ENCODE measurements at places on chromosomes 6 and 20. TPM values are rescaled to one million over a fixed set of nuclear protein-coding genes. Genes with fewer than 3 reads are reported as not detected.

The OLIG3 gene
- not detected for total RNA-seq

DNA sequence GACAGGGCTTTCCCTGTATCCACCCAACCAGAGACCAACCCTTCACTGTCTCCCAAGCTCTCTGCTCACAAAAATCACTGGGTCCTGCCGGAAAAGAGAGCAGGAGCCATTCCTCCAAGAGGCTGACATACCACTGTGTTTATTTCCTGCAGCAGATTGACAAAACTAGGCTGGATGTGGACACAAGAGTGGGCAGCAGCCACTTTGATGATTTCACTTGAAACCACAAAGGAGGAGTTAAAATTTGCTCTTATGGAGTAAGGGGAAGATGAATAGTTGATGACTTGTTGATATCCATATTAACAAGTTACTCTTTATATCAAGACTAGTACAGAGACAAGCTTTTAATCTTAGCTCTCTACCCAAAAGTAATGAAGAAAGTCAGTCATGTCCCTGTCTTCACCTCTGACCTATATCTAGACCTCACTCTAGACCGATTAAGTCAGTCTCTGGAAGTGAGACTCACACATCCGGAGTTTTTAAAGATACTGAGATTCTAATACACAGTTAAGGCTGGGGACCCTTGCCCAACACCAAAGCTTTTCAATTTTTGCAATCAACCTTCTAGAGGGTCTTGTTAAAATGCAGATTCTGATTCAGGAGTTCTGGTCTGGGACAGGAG lies 73.8 kb downstream of the SCML4 start:
- DNase-seq = no peak
- no peaks in the 10 kb centered on the region for H3K27me3 ChIP-seq
- H3K27ac ChIP-seq = no peak overlapping the region
- peaks cover 31% of the 10 kb centered on the region for H3K4me1 ChIP-seq

DNA sequence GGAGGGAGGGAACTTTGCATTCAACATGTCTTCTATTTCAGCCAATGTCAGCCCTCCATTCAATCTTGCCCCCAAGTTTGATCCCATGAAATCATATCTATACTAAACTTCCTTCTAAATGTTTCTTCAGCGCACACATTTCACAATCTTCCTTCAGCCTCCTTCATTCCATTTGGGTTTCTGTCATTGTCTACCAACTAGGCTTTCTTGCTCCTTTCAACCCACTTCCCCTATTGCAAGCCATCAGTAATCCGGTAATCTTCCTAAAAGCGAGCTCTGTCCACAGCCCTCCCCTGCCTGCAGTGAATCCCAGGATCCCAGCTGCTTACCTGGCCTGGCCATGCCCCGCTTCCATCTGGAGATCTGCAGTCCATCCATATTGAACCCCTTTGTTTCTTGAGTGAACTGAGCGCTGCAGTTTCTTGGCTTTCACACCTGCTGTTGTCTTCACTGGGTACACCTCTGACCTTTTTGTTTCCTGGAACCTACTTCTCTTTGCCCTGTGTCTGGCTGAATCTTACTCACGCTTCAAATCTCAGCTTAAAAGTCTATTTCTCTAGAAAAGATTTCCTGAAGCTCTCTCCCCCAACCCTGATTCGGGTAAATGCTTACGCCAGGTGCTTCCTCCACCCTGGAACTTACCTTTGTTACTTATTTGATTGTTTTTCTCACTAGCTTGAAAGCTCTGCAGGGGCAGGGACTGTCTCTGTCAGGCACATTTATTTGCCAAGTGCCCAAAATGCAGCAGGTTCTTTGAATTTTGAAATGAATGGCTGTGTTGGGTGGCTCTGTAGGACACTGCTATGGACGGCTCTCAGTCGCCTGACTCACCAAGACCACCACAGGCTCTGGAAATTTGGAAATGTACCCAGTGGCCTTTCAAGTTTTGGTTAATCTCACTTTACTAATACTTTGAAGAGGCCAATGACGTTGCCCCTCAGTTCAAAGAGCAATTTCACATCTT lies 50.3 kb downstream of the ADTRP start:
- H3K27ac ChIP-seq = peak overlapping the region; percentile 54
- no peaks in the 10 kb centered on the region for H3K27me3 ChIP-seq

- no peaks in the 10 kb centered on the region for H3K36me3 ChIP-seq
- H3K4me1 ChIP-seq = no peaks in the 10 kb centered on the region
- H3K27ac ChIP-seq = no peak overlapping the region
- H3K27me3 ChIP-seq = no peaks in the 10 kb centered on the region
Observed at GRCh38 chr20:23680146-23680545, 8.7 kb downstream of the CST4 start.

- H3K36me3 ChIP-seq = peaks cover 62% of the 10 kb centered on the region
- DNase-seq = no peak
- H3K4me3 ChIP-seq = no peak overlapping the region
Observed at GRCh38 chr6:144435602-144436426, 150.7 kb downstream of the UTRN start.

GRCh38 chr20:6888736-6889395 lies 121.4 kb downstream of the BMP2 start:
- no peaks in the 10 kb centered on the region for H3K4me1 ChIP-seq
- no peaks in the 10 kb centered on the region for H3K36me3 ChIP-seq
- H3K27ac ChIP-seq = no peak overlapping the region
- DNase-seq = no peak
- no peaks in the 10 kb centered on the region for H3K27me3 ChIP-seq

DNA sequence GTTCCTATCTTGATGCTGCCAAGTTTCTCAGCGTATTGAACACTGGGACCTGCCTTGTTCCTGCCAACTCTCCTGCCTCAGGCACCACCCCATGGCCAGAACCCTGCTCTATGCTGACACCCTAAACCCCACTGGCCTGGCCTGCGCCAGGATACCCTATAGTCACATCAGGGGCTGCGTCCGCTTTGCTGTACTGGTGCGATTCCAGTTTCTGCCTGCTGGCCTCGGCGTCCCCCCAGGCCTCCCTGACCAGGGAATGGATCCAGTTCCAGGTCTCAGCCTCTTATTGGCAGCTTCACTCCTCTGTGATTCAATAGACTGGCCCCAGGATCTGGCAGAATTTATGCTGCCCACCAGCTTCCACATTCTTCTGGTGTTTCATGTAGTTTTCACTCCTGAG lies 55.0 kb downstream of the GPR6 start:
- H3K27ac ChIP-seq = no peak overlapping the region
- DNase-seq = no peak
- no peaks in the 10 kb centered on the region for H3K27me3 ChIP-seq
- no peak overlapping the region for H3K4me3 ChIP-seq
- no peaks in the 10 kb centered on the region for H3K36me3 ChIP-seq

- H3K4me3 ChIP-seq = no peak overlapping the region
- DNase-seq = peak; percentile 2
- H3K27me3 ChIP-seq = no peaks in the 10 kb centered on the region
- no peak overlapping the region for H3K27ac ChIP-seq
Observed at GRCh38 chr6:108781419-108782100, 66.7 kb upstream of the ARMC2 start.

DNA sequence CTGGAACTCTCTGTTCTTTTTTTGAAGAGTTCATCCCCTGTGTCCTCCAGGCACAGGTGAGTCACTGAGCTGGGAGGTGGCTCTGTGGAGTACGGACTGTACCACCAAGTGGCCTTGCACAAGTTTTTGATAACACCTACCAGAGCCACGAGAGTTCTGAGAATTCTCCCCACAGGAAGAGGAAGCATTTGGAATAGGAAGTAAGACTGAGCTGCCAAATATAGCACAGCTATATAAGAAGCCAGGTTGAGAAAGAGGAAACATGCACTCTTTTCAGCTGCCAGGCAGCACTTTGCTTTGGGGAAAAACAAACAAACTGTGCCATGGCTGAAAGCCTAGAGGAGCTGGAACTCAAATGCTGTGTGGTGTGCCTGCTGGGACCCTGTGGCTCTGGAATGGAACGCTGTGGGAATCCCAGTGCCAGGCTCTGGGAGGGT lies 70.8 kb upstream of the RIPOR2 start:
- peak; percentile 30 for DNase-seq
- H3K4me1 ChIP-seq = peaks cover 73% of the 10 kb centered on the region
- no peaks in the 10 kb centered on the region for H3K27me3 ChIP-seq
- no peak overlapping the region for H3K4me3 ChIP-seq
- peak overlapping the region; percentile 58 for H3K27ac ChIP-seq
- peaks cover 11% of the 10 kb centered on the region for H3K36me3 ChIP-seq

DNA sequence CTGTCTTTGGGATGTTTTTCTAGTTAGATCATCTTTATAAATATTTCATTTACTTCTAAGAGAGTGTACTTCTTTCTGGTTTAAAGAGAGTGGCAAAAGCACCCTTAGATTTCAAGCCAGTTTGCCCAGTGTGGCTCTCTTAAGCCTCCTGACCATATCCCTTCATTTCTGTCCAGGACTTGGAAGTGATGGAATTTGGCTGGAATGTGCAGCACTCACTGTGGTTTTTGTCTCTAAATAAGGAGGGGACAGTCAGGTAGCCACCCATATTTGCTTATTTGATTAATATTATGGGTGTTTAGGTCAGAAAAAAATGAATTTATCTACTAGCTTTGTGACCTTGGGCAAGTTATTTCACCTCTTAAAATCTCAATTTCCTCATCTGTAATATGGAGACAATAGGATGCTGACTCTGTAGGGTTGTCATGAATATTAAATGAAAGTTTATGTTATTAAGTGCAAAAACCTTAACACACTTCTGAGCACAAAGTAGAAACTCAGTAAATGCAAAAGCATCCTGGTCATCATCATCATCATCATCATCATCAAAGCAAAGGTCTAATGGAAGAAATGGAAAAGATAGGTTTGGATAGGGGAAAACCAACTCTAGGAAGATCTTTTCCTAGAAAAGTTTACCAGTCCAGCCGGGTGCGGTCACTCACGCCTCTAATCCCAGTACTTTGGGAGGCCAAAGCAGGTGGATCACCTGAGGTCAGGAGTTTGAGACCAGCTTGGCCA lies 3.1 kb downstream of the CRYBG1 start:
- no peak for DNase-seq
- no peak overlapping the region for H3K27ac ChIP-seq
- H3K36me3 ChIP-seq = no peaks in the 10 kb centered on the region
- peaks cover 4% of the 10 kb centered on the region for H3K27me3 ChIP-seq
- H3K4me3 ChIP-seq = no peak overlapping the region
- peaks cover 17% of the 10 kb centered on the region for H3K4me1 ChIP-seq

DNA sequence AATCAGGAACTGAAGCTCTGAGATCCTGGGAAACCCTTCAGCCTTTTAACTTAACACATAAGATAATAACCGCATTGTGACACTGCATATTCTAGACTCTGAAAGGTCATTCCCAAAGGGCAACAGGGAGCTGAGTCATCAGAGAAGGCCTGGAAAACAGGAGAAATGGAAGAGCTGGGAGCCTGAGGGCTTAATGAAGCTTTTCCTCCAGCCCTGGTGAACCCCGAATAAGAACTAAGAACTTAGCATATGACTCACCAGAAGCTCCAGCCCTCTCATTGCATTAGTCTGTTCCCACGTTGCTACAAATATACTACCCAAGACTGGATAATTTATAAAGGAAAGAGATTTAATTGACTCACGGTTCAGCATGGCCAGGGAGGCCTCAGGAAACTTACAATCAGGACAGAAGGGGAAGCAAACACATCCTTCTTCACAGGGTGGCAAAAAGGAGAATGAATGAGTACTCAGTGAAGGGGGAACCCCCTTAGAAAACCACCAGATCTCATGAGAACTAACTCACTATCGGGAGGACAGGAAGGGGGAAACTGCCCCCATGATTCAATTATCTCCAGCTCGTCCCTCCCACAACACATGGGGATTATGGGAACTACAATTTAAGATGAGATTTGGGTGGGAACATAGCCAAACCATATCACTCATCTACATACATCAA lies 648.5 kb downstream of the TFAP2A start:
- no peaks in the 10 kb centered on the region for H3K36me3 ChIP-seq
- no peak for DNase-seq
- no peaks in the 10 kb centered on the region for H3K4me1 ChIP-seq
- H3K27me3 ChIP-seq = no peaks in the 10 kb centered on the region
- no peak overlapping the region for H3K27ac ChIP-seq

DNA sequence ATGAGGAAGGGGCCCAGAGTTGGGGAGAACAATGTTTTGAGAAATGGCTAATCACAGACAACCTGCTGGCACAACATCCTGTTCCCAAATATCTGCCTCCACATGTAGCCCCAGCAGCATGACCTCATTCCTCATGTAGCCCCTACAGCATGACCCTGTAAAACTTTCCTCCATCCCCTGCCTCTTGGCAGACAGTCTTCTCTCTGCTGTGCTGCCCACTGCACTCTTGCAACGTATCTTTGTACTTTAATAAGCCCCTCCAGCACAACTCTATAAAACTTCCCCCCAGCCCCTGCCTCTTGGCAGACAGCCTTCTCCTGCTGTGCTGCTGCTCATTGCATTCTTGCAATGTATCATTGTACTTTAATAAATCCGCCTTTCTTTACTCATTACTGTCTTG lies 278.8 kb downstream of the HDGFL1 start:
- H3K4me3 ChIP-seq = no peak overlapping the region
- no peak for DNase-seq
- H3K27me3 ChIP-seq = no peaks in the 10 kb centered on the region
- no peaks in the 10 kb centered on the region for H3K36me3 ChIP-seq
- no peaks in the 10 kb centered on the region for H3K4me1 ChIP-seq
- no peak overlapping the region for H3K27ac ChIP-seq

Measured in CD4-positive, alpha-beta memory T cell (primary cell).